ENCODE measurements at places on chromosomes 2 and 18.
A peak's percentile ranks its signal among the peaks of the same experiment; 100 is the strongest.

- H3K36me3 ChIP-seq, result no peaks in the 10 kb centered on the region
- no peaks in the 10 kb centered on the region for H3K4me1 ChIP-seq
- no peak overlapping the region for H3K27ac ChIP-seq
- no peak overlapping the region for H3K4me3 ChIP-seq
- no peak for DNase-seq
- no peaks in the 10 kb centered on the region for H3K27me3 ChIP-seq
Observed at GRCh38 chr2:208713066-208713745, 306.6 kb downstream of the PTH2R start.

DNA sequence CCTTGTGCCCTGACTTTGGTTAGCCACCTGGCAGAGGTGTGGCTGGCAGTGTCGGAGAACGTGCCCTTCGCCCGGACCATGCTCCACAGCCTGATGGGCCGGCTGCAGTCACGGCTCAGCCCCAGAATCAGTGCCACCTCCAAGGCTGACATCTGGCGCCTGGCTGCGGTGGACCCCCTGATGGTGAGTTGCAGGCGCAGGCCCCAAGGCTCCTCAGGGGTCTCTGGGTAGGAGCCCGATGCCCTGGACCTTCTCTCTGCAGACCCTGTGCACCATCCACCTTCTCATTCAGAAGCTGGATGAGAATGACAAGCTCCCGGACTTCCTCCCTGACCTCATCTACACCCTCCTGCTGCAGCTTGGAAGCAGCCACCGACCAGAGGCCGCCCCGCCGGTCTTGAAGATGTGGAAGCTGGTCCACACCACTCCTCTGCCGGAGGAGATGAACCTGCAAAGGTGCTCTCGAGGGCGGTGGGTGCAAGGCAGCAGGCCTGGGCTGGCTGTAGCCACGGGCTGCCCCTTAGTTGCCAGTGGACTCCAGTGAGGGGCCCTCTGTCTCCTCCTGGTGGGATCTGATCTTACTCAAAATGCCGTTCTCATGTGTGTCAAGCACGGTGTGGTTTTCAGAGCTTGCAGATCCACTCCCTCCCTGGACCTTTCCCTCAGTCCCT, 32.1 kb downstream of the HJURP start:
- H3K27ac ChIP-seq, result no peak overlapping the region
- no peaks in the 10 kb centered on the region for H3K36me3 ChIP-seq
- no peak for DNase-seq
- H3K27me3 ChIP-seq, result peaks cover 26% of the 10 kb centered on the region
- no peaks in the 10 kb centered on the region for H3K4me1 ChIP-seq

- no peaks in the 10 kb centered on the region for H3K36me3 ChIP-seq
- H3K27me3 ChIP-seq, result peaks cover 3% of the 10 kb centered on the region
- H3K4me1 ChIP-seq, result peaks cover 5% of the 10 kb centered on the region
- H3K4me3 ChIP-seq, result no peak overlapping the region
- H3K27ac ChIP-seq, result no peak overlapping the region
Observed at GRCh38 chr2:157333304-157334047, 7.9 kb upstream of the ERMN start.

GRCh38 chr2:173785813-173786212, 179.4 kb downstream of the SP3 start:
- no peaks in the 10 kb centered on the region for H3K36me3 ChIP-seq
- no peaks in the 10 kb centered on the region for H3K4me1 ChIP-seq
- no peak for DNase-seq
- H3K4me3 ChIP-seq, result no peak overlapping the region
- peaks cover 17% of the 10 kb centered on the region for H3K27me3 ChIP-seq

DNA sequence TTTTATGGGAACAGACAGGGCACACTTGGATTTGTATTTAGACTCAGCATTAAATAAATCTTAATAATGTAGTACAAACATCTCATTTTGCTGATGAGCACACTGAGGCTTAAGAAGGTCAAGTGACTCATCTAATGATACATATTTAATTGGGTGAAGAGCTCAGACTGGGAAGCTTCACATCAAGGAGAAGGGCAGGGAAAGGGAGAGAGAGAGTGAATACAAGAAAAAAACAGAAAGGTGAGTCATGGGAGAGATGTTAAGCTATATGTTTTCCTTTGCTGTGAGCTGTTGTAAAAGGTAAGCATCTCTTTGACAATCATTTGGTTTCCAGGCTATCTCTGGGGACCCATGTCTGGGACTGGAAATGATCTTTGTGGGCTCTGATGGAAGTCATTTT, 277.8 kb downstream of the SETBP1 start:
- H3K27me3 ChIP-seq, result peaks cover 4% of the 10 kb centered on the region
- no peaks in the 10 kb centered on the region for H3K4me1 ChIP-seq
- no peak overlapping the region for H3K4me3 ChIP-seq
- H3K36me3 ChIP-seq, result no peaks in the 10 kb centered on the region
- DNase-seq, result no peak

DNA sequence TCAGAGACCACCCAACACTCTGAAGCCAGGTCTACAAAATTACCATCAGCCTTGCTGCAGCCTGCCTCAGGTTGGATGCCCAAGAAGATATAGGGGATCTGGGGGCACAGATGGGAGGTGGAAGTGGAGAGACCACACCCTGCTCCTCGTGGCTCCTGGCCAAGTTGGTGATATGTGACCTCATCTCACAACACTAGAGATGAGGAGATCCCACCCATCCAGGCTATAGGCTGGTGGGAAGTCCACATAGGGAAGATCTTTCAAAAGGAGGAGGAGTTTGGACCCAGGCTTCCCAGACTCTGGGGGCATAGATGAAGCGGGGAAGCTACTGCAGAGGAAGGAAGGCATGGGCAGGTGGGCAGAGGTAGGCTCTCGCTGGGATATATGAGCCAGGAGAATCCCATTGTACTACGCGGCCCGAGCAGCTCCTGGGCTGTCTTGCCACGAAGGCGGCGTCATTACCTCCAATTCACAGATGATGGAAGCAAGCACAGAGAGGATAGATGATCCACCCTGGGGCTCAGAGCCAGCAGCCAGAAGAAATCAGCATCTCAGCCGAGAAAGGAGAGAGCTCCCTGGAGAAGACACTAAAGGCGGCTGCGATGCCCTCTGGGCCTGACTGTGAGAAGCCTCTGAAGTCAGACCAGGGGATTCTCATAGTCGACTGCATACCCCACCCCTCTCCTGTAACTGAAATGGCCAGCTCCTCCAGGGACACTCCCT, 96.0 kb downstream of the RHOB start:
- H3K4me3 ChIP-seq, result no peak overlapping the region
- no peak for DNase-seq
- H3K36me3 ChIP-seq, result no peaks in the 10 kb centered on the region
- no peak overlapping the region for H3K27ac ChIP-seq

DNA sequence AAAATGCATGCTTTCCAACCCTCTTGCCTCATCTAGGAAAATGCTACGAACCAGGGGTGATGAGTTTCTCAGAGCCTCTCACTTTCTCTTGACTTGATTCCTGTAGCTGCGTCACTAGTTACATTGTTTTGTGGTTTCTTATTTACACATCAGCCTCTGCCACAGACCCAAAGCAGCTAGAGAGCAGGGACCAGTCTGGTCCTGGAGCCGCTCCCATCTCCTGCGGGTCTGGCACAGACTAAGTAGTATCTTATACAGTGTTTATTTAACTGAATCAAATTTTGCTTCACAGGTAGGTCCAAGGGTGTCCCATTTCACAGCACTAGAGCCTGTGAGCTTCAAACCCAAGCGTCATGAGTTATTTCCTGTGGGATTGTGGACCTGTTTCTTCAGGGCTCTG, 310.5 kb downstream of the MYCN start:
- H3K27me3 ChIP-seq, result no peaks in the 10 kb centered on the region
- DNase-seq, result no peak
- no peak overlapping the region for H3K4me3 ChIP-seq
- no peak overlapping the region for H3K27ac ChIP-seq
- no peaks in the 10 kb centered on the region for H3K4me1 ChIP-seq

DNA sequence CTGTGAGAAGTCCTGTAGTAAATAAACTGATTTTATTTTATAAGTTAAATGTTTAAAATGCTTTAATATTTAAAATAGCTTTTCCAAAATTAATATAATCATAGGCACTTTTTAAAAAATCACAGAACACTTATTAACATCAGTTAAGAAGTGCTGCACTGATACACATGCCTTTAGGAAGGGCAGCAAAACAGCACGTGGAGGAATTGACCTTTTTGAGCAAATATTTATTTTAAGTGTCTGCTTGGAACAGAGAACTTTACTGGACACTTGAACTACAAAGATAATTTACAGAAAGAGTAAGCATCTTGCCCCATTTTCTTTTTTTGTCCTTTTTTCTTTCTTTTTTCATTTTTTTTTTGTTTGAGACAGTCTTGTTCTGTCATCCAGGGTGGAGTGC, 87.7 kb upstream of the NARS1 start:
- H3K4me3 ChIP-seq, result no peak overlapping the region
- 0 out of 2 replicates have a peak overlapping the region, but pooled peaks have one; percentile 38 for H3K27ac ChIP-seq
- no peak for DNase-seq
- H3K4me1 ChIP-seq, result peaks cover 71% of the 10 kb centered on the region
- H3K36me3 ChIP-seq, result peaks cover 35% of the 10 kb centered on the region
- H3K27me3 ChIP-seq, result peaks cover 2% of the 10 kb centered on the region
